ENCODE measurements at places on chromosomes 11 and 22. TPM values are rescaled to one million over a fixed set of nuclear protein-coding genes. Genes with fewer than 3 reads are reported as not detected.
A peak's percentile ranks its signal among the peaks of the same experiment; 100 is the strongest.

DNA sequence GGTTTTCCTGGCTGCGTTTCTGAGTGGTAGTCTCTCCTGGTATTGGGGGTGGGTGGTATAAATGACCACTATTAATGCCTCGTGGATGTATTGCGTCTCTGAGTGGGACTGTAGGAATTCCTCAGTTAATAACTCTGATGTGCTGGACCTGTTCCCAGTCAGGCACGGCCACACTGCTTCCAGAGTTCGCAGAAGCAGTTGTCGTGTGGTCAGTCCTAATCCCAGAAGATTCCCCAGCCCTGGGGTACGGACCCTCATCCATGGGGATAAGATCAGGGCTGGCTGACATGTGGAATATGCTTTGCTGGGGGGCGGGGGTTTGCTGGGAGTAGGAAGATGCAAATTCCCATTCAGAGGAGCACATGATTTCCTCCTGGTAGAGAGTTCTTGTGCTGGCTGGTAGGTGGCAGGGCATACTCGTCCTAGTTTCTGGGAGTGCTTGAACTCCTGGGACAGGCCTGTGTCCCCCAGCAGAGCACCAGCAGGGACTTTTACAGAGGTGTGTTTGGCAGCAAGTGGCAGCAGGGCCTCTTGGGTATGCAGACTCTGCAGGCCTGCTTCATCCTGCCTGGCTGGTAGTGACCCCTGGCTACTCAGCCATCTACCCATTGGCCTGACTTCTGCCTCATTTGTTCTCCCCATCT is 157.4 kb downstream of the NAV2 start:
- no peak for DNase-seq

GRCh38 chr11:122179961-122180834 is 64.2 kb upstream of the BLID start:
- DNase-seq: no peak

DNA sequence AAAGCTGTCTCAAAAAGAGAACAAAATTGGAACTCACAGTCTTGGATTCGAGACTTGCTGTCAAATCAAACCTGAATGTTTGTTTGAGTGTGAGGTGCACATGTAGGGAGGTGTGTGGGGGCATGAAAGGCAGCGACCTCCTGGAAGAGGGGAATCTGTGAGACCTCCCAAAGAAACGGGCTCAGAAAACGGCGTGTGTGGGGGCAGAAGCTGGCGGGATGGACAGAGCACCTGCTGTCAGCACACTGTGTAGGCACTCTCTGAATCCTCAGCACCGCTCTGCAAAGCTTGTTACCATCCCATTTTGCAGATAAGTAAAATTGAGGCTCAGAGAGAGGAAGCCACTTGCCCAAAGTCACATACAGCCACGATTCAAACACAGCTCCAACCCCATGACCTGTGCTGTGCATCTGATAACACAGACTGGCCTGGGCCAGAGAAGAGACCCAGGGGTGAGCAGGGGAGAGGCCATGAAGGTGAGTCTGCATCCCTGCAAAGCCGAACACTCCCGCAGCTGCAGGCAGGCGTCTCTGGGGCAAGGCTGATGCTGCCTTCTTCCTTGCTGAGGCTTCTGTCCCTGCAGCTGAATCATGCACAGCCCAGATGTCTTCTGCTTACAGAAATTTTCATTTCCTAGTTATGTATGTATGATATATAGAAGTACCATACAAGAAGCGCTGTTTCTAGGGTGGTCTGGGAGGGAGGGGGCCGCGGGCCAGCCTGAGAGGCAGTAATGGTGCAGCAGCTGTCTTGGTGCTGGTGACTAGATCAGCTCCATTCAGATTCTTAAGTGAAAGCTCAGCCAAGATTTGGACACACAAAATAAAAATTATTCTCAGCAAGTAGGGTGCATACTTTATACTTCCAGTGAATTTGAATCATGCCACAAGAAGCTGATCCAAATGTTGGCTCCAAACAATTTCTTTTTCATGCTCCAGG is 67.3 kb upstream of the SHISAL1 start:
- no peak for DNase-seq

- DNase-seq: no peak
Measured at GRCh38 chr11:73889019-73889418, 12.2 kb downstream of the PAAF1 start.

DNA sequence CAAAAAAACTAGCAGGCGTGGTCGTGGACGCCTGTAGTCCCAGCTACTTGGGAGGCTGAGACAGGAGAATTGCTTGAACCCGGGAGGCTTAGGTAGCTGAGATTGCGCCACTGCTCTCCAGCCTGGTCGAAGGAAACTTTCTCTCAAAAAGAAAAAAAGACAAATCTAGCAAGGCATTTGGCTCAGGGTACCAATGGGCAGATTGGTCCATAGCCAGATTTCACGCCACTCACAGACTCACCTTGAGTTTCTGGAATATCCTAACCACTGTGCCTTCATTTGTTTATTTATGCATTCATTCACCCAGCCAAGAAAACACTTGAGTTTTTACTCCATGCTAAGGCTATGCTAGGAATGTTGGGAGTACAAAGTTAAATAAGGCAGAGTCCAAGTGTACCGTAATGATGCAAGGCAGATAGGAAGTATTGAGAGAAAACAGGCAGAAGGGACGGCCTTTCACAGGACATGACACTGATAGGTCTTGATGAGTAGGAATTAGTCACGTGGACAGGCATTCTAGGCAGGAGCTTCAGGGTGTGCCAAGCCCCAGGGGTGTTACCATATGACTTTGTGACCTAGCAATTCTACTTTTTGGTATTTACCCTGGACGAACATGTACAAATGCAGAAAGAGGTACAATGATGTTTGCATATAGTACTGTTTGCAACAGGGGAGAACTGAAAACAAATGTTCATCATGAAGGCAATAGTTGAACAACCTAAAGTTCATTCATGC is 3.0 kb upstream of the PACSIN3 start:
- DNase-seq: no peak

DNA sequence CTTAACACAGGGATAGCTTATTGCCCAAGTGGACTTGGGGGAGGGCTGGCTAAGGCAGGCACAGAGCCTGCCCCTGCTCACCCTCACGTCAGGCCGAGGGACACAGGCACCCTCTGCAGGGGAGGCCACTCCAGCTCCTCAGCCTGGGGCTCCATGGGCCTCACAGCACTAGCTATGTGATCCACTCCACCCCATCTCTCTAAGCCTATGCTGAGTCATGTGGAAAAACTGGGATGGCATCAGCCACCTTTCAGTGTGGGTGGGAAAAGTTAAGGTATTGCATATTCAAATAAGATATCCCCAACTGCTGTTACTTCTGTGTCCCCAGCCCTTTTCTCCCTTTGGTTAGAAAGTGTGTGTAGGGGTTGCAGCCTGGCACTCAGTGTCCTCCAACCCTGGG is 22.3 kb downstream of the RANGAP1 start:
- DNase-seq: peak; percentile 16

The FGF19 gene
- not detected for total RNA-seq

The MUC5AC gene
- not detected for total RNA-seq

The CRYBB3 gene
- total RNA-seq: not detected

The KRTAP5-10 gene
- not detected for total RNA-seq

The SMTNL1 gene
- total RNA-seq: not detected

Measured in Right ventricle myocardium inferior (tissue), 1 donor.